ENCODE measurements at places on chromosomes 12 and 14.

DNA sequence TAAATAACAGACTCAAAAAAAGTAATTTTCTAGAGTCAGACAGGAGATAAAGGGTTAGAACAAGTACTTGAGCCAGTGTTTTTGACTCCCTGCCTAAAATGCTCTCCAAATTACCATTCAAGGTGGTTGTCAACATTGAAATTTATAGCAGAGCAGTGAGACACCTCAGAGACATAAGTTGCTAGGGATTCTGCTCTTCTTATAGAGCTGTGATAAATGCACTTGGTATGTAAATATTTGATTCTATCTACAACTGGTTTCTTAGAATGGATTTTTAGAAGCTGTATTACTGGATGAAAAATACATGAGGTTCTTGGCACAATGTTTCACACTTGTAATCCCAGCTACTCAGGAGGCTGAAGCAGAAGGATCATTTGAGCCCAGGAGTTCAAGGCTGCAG lies 83.9 kb upstream of the OSBPL8 start:
- DNase-seq: no peak

GRCh38 chr12:5494343-5494742 lies 62.4 kb downstream of the NTF3 start:
- DNase-seq: no peak

DNA sequence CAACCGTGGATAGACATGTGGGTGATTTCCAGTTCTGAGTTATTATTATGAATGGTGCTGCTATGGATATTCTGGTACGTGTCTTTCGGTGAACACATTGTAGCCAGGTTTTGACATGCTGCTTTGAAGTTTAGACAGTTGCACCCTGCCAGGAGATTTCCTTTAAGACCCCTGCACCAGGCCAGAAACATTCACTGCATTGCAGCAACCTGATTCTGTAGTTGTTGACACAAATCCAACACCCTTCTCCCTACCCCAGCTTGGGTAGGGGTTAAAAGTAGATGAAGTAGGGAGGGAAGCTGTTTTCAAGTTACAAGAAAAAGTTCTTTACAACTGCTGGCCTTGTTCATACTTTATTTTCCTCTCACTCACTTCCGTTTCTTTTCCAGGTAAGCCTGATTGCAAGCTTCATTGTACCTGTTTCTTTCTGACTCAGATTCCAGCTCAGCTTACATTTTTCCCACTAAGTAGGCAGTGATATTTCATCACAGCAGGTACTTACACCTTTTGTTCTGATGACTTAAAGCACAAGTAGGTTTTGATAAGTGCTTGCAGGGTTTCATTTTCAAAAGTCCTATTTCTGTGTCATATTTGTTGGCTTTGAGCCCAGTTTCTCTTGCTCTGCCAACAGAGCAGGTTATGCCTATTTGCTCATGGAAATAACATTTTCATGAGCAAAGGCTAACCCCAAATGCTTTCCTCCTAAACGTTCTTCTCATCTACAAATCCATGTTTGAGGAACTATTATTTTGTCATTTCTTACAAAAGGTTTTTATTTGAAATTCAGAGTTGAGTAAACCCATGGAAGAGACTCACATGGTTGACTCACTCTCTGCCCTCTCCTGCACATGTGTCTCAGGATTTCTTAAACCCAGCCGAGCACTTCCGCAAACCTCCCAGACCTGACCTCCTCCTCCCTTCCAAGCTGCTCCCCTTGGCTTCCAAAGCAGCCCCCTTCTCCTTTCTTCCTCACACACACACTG lies 12.1 kb upstream of the LTA4H start:
- no peak for DNase-seq

- no peak for DNase-seq
Observed at GRCh38 chr14:105107351-105107750, 42.1 kb upstream of the GPR132 start.

- no peak for DNase-seq
Observed at GRCh38 chr12:14605401-14605989, 37.8 kb upstream of the PLBD1 start.

- DNase-seq: no peak
Observed at GRCh38 chr14:42947991-42948390, 1341.3 kb downstream of the LRFN5 start.

DNA sequence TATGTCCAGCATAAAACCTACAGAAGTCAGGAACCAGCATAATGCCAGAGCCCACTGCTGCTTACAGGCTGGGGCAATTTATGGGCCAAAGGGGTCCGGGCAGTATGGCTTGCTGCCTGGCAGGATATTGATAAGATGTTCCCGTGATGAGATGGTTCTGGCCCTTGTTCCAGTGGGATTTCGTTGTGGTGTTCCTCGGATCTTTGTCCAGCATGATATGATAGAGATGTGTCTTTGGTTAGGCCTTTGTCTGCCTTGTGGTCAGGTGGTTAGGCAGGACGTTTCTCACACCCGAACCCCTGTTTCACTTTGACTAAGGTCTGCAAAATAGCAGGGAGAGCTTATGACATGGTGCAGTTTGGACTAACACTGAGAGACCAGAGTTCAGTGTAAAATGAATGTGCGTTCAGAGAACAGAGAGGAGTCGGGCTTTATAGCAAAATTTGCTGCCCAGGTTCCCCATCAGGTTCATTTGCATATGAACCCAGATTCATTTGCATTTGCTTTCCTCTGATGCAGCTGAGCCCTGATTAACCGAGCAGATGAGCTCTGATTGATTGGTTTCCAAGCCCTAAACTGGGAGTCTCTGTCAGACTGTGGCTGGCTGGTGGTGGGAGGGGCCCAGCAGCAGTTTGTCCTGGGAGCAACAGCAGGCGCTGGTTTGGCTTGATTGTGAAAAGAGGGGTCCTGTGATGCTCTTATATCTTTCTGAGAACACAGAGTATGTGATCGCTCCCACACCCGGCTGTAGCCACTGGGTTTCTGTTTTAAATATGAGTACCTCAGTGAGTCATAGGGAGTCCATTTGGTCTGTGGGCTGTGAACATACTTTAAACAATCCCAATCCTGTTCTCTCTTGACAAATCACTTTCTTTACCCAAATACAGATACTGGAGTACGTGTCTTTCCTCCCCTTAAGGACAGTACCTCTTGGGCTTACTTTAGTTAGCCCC lies 156.3 kb upstream of the PZP start:
- no peak for DNase-seq

GRCh38 chr12:96197503-96198272 lies 3.5 kb downstream of the ELK3 start:
- DNase-seq: no peak

DNA sequence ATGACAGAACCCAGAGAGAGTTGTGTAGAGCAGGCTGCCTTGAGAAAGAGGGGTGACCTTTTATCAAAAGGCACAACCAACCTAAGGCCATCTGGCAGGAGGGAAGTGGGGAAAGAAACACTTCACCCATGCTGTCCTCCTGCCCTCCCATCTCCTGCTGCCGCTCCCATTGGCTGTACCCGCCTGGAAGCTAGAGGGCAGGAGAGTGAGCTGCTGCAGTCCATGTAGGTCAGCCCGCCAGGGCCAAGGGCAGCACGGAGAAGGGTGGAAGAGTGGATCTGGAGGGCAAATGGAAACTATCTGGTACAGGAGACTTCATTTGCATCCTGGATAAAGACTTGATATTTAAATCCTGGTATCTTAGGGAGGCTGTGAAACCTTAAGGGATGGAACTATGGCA lies 11.5 kb upstream of the CABP1 start:
- no peak for DNase-seq

DNA sequence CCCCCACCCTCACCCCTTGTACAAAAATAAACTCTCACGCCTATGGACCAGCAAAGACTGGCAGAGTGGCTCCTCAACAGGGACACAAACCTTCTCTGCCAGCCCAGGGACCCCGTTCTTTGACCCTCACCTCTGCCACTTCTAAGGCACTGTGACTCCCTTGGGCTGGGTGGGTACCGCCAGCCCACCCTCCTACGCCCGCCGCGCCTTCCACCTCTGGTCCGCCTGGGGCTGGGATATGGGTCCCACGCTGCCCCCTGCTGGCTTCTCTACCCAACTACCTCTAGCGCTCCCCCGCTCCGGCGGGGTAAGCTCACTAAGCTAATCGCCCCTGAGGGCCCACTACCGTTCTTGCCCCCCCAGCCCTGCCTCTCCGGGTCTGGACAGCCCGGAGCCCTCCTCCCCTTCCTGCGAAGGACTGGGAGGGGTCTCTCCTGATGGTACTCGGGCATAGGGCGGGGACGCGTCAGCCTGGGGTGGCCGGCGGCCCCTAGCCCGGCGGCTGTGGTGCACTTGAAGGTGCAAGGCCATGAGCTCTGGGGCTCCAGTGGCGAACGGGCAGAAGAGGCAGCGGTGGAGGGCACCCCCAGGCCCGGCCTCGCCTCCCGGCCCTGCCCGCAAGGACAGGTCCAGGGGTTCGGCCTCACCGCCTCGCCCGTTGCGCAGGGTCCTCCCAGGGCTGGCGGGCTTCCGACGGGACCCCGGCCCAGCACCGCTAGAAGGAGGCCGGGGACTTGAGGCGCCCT lies 8.1 kb downstream of the ZNF219 start:
- DNase-seq: no peak

DNA sequence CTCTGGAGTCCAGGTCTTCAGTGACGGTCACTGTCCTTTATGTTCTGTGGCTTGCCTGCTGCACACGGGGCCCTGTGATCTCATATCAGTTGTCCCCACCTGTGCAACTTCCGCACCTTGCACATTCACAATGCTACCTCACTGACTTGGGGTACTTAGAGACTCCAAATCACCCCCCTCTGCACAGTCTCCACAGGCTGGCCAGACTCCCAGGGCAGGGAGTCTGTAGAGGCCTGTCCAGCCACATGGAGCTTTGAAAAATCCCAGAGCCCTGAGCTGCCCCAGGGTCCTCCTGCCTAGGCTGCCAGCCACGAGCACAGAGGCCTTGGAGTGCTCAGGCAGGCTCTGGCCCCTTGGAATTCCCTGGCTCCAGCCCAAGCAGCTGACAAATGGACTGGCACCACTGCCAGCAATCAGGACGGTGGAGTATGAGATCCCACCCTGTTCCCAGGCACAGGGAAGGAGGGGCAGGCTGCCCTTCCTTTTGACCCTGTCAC lies 26.4 kb downstream of the CMKLR1 start:
- no peak for DNase-seq

- DNase-seq: no peak
Observed at GRCh38 chr12:27303139-27304111, 29.2 kb upstream of the BMAL2 start.

GRCh38 chr14:61190341-61190740 lies 90.8 kb downstream of the TMEM30B start:
- no peak for DNase-seq

GRCh38 chr12:120816363-120816762 lies 87.8 kb downstream of the SPPL3 start:
- no peak for DNase-seq

- no peak for DNase-seq
Observed at GRCh38 chr12:69397978-69398377, 38.4 kb downstream of the YEATS4 start.

DNA sequence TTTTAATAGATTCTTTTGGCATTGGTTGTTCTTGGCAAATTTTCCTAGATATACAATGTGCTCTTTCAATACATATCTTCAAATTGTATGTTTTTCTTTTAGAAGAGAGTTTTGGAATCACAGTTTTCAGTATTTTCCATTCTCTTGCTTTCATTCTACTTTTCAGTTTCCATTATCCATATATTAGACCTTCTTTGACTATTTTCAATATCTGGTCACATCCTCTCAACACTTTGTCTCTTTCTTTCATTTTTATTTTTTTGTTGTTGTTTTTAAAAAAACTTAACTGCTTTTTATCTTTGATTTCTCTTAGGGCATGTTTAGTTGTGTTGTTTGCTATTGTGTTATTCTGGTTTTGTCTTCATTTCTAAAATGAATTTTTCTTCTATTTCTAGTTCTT lies 59.9 kb upstream of the CLMN start:
- no peak for DNase-seq

- DNase-seq: no peak
Observed at GRCh38 chr14:72500234-72500838, 393.6 kb downstream of the DPF3 start.

- DNase-seq: no peak
Observed at GRCh38 chr14:38505221-38505972, 249.5 kb upstream of the CLEC14A start.

DNA sequence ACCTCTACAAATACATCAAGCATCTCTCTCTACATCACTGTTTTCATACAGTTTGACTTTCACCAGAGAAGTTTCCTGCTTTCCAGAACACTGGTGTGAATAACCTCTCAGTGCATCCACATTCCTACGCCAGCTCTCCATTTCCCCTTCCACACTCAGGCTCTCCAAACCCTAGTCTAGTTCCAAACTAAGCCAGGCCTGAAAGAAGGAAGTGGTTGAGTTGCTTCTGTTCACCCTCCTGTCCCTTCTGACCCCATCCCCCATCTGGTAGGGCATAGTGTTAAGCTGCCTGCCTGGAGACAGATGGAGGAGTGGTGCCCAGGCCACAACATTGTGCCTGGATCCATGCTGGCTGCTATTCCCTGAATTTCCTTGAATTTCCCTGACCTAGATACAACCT lies 132.4 kb downstream of the GPR65 start:
- DNase-seq: no peak

- DNase-seq: no peak
Observed at GRCh38 chr14:91889477-91890211, 22.3 kb upstream of the TC2N start.

GRCh38 chr12:26713885-26714383 lies 119.1 kb downstream of the ITPR2 start:
- DNase-seq: no peak

- DNase-seq: no peak
Observed at GRCh38 chr12:92012691-92013090, 133.0 kb downstream of the BTG1 start.

DNA sequence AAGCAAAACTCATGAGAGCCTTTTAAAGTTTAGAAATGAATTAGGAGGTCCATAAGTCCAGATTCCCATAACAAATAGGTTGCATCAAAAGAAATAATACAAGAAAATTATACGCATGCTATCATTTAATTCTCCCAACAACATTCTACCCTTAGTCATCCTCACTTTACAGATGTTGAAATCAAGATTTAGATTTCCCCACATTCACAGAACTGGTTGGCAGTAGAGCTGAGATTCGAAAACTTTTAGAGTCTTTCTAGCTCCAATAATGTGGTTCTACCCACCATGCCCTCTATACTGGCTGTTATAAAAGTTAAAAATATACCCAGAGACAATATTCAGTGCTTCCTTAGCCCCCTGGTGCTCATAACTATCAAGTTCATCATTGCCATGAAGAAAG lies 56.6 kb upstream of the METAP2 start:
- no peak for DNase-seq

DNA sequence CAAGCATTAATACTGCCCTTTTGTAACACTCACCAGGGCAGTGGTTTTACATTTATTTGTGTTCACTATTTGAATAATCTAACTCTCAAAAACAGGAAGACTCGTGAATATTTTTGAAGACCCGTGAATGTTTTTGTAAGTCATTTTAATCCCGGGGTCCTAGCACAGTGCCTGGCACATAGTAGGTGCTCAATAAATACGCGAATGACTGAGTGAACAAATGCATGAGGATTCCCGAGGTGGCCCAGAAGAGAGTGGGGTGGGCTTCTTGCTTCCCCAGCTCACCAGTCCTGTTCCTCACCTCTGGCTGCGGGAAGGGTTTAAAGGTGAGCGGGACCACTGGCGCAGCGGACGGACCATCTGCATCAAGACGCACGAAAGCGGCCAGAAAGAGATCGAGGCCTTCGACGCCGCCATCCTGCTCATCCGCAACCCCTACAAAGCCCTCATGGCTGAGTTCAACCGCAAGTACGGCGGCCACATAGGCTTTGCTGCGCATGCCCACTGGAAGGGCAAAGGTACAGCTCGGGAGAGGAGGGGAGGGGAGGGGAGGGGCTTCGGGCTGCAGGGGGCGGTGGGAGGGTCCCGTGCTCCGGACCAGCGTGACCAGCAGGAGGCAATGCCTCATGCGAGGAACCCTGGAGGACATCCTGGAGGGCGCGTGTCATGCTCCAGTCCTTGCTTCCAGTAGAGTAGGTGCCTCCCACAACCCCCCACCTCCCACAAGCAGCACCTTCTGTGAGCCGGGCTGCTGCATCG lies 98.9 kb downstream of the CMKLR1 start:
- DNase-seq: no peak
